ENCODE measurements at places on chromosomes 13 and 19.

GRCh38 chr19:30877661-30878113, 471.5 kb downstream of the TSHZ3 start:
- DNase-seq: no peak

- peak; percentile 71 for DNase-seq
Observed at GRCh38 chr13:48043789-48044503, 6.4 kb downstream of the NUDT15 start.

DNA sequence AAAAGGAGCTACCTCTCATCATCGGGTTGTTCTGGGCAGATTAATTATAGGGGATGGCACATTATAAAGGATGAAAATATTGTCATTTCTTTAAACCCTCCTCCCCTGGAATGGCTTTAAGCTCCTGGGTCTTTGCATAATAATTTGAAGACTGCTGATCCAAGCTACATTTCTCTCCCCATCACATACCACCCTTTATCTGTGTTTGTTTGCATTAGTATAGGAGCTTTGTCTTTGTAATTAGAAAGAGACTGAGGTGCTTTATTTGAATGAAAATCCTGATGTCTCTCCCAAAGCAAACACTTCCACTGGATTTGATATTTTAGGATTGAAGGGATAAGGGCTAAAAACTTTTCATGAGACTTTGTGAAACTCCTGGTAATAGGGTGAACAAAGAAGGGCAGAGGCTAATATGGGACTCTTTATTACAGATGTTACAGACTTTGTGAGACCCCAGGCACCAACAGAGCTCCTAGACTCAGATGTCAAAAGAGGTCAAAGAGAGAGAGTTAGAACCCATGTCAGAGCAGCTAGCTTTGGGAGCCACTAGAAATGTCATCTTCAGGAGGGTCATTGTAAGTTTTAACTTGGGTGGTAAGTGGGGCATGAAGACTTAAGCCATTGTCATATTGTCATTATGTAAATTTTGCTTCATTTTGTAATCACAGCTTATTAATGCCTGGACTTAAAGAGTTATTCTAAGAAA, 75.3 kb upstream of the RXFP2 start:
- no peak for DNase-seq

- DNase-seq: no peak
Observed at GRCh38 chr13:75986818-75987217, 350.7 kb downstream of the LMO7 start.

GRCh38 chr19:29111576-29111975, 101.4 kb downstream of the UQCRFS1 start:
- DNase-seq: no peak

Data from fibroblast of pulmonary artery (primary cell).